ENCODE measurements at places on chromosomes 3 and 15.
A peak's percentile ranks its signal among the peaks of the same experiment; 100 is the strongest.

- DNase-seq: peak; percentile 45
These were observed 634 bp downstream of the MINDY2 start for GRCh38 chr15:58771621-58772250.

DNA sequence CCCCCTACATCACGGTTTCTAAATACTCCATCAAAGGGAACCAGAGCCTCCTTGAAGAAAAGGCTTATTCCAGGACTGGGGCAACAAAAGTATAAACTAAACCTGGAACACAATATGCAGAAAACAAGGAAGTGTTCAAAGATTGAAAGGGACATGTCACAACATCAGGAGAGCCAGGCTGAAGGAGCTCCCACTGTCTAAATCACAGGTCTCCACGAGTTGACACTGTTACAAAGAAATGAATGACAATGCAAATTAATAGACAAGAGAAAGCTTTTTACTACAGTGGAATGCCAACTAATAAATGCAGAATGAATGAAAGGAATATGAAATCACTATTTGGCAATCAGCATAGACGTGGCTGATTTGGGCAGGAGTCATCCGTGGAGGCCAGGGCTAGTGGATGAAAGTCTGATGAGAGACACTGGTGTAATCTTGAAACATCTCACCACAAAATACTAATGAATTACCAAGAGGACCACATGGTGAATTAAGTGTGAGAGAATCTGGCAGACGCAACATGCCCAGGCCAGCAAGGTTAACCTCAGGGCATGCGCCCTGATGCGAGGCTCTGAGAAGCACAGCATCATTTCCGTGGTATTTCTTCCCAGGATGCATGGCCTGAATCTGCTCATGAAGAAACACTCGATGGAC lies 123.8 kb upstream of the TJP1 start:
- no peak for DNase-seq

DNA sequence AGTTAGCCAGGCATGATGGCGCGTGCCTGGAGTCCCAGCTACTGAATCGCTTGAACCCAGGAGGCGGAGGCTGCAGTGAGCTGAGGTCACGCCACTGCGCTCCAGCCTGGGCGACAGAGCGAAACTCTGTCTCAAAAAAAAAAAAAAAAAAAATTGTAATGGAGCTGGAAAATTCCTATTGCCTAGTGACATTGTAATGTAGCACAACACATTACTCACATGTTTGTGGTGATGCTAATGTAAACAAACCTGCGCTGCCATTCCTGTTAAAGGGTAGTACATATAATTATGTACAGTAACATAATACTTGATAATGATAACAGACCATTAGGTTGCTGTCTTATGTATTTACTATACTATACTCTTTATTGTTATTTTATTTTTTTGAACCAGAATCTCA lies 39.1 kb downstream of the KNL1 start:
- no peak for DNase-seq

DNA sequence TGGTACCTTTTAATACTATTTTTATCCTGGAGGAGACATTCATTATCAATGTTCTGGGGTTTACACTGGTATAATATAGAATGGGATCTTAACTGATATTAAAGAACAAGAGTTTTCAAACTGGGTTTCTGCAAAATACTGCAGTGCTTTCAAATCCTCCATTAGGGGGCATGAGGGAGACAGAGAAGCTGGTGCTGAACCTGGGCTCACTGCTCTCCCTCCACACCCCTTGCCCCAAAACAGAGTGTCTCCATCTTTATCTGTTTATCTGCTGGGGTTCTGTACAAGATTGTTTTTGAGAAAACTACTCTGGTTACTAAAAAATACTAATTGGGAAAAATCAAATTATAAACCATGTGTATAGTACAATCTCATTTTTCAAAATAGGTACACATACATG lies 41.7 kb downstream of the CADPS start:
- DNase-seq: no peak

- no peak for DNase-seq
These were observed 52.8 kb downstream of the TMEM212 start for GRCh38 chr3:171895900-171896299.

- no peak for DNase-seq
These were observed 108.2 kb downstream of the TBL1XR1 start for GRCh38 chr3:177089110-177089509.

- DNase-seq: no peak
These were observed 286.8 kb upstream of the TRIM42 start for GRCh38 chr3:140391061-140391460.

DNA sequence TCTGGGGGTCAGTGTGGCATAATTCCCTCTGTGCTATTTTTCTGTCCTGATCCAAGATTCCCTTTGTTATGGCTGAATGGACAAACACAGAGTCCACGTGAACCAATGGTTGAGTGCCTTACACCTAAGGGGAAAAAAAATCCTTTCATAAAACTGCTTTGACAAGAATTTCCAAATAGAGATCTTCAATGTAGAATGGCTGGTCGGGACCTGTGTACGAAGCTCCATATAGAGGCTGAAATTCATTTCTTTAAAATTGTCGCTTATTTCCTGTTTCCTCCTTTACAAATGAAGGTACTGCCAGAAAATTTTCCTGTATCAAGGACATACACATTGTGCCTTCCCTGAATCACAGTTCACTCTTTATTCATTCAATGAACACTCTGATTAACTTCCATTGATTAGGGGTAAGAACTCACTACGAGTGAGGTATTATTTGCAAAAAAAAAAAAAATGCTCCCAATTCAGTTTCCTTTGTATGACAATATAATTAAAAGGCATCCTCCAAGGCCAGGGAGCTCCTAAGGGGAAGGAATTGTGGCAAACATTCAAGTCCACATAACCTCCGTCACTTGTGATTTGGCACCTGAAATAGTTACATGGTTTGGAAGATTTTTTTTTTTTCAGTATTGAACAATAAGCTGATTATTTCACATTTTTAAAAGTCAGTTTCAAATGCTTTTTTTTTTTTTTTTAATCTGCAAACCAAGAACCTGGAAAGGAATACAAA lies 293.8 kb downstream of the MEX3B start:
- no peak for DNase-seq

DNA sequence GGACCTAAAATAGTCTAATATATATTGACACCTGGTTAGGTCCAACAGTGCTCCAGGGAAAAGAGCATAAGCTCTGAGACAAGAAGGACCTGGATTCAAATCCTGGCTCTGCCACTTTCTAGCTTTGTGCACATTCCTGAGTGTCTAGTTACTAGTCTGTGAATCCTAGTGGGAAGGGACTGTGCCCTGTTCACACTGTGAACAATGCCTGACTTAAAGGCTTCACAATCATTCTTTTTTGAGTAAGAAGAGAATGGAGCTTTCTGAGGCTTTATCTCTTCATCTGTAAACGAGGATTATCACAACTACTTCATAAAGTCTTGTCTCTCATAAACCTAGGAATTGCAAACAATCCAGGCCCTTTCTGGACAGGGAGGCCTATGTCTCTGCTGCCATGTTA lies 235.9 kb downstream of the SOX2 start:
- no peak for DNase-seq

- no peak for DNase-seq
These were observed 36.1 kb upstream of the LIMD1 start for GRCh38 chr3:45558431-45558830.

DNA sequence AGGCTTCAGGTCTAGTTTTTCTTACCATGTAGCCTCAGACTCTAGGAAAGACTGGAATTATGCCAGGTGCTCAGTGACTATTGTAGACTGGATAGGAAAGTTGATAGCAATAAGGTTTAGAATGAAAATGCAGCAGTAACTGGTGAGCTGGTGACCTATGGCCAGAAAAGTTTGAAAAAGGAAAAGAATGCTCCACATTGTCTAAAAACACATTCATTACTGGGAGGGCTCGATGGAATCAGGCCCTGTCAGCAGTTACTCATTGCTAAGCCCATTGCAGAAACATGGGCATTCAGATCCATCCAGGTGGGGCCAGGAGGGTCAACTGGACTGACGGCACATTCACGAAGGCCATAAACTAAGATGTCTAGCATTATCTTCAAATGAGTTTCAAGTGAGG lies 8.7 kb upstream of the MBNL1 start:
- DNase-seq: no peak

GRCh38 chr3:31053299-31053698 lies 158.8 kb upstream of the GADL1 start:
- no peak for DNase-seq

GRCh38 chr3:81242871-81243270 lies 518.6 kb downstream of the GBE1 start:
- no peak for DNase-seq

- no peak for DNase-seq
These were observed 3.9 kb upstream of the FSIP1 start for GRCh38 chr15:39786447-39787056.

DNA sequence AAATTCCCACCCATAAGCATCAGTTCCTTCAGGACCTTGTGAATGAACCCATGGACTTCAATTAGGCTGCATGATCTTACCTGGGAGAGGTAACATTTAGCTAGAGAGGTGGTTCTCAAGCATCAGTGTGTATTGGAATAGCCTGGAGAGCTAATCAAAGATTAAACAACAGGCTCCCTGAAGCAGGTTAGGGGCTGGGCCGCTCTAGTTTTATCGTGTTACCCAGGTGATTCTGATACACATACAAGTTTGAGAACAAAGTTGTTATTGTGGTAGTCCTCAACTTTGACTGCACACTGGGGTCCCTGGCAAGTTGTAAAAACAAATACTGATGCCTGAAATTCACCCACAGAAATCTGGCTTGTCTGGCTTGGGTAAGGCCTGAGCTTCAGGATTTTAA lies 31.2 kb downstream of the MYH15 start:
- DNase-seq: no peak

- DNase-seq: no peak
These were observed 170.3 kb downstream of the SUCLG2 start for GRCh38 chr3:67484085-67484484.

- no peak for DNase-seq
These were observed 15.9 kb upstream of the ACAD9 start for GRCh38 chr3:128863560-128863959.

- no peak for DNase-seq
These were observed 5.2 kb upstream of the FURIN start for GRCh38 chr15:90862964-90863778.

GRCh38 chr3:46386205-46386604 lies 15.5 kb downstream of the CCR5 start:
- DNase-seq: no peak

GRCh38 chr3:179921500-179921899 lies 115.2 kb downstream of the PEX5L start:
- DNase-seq: no peak

- peak; percentile 70 for DNase-seq
These were observed 3.0 kb upstream of the TLE3 start for GRCh38 chr15:70100474-70101341.

DNA sequence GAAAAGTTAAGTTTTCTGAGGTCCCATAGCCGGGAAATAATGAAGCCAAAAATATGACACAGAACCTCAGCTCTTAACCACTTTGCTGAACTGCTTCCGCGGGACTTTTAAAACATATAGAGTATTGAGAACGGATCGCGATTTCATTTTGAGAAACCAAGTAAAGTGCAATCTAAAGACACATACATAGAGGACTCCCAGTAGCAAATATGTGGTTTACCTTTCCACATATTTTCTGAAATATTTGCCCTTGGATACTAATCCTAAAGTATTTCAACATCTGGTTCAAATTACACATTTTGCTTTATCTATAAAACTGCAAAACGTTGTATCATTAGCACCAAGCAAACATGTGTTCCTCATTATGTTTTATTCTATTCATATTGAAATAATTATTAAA lies 776.5 kb downstream of the ROBO2 start:
- DNase-seq: no peak

GRCh38 chr3:110646496-110646895 lies 425.1 kb upstream of the NECTIN3 start:
- DNase-seq: no peak

DNA sequence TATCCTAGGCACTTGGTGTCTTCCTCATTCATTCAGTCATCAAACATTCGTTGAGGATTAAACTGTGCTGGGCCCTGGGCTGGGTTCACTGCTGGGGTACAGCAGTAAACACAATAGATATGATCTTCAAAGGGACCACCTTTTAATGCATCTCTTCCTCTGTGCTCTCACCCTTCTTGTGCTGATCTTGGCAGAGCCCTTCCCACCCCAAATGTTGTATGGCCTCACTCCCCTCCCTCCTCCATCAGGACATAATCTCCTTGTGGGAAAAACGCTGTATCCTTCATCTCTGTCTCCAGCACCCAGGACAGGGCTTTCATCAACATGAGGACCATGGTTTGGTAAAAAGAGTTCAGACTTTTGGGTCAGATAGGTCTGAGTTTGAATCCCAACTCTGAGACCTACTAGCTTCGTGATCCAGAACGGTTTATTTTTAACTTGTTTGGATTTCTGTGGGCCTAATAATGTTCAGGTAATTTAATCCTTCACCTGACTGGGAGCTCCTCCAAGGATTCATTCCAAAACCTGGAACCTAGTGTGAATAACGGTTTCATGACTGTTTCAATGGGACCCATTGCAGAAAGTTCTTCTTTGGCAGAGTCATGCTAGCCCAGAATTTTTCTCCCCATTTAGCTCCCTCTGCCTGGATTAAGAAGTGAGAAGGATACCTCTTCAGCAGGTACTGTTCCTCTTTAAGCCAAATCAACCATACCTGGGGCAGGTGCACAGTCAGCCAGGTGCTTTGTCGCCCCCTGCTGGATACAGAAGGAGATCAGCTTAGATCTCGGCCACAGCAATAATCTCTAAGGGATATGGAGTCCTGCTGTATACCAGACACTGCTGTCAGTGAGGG lies 5.2 kb upstream of the WNT7A start:
- peak; percentile 13 for DNase-seq

DNA sequence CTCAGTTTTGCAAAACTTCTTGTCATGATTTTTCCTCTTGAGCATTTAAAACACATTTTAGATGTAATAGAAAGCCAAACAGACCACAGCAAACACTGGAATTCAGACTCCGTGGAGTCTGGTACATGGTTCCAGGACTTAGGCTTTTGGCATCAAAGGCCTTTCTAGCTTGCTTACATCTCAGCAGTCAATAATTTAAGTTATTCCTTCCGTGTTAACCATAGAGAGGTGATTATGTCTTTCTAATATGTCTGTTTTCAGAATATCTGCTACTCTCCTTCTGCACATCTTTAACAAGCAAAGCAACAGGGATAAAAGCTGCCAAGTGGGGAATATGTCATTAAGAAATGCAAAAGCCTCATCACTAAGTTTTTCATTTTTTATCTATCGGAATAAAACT lies 171.7 kb upstream of the CRBN start:
- no peak for DNase-seq

DNA sequence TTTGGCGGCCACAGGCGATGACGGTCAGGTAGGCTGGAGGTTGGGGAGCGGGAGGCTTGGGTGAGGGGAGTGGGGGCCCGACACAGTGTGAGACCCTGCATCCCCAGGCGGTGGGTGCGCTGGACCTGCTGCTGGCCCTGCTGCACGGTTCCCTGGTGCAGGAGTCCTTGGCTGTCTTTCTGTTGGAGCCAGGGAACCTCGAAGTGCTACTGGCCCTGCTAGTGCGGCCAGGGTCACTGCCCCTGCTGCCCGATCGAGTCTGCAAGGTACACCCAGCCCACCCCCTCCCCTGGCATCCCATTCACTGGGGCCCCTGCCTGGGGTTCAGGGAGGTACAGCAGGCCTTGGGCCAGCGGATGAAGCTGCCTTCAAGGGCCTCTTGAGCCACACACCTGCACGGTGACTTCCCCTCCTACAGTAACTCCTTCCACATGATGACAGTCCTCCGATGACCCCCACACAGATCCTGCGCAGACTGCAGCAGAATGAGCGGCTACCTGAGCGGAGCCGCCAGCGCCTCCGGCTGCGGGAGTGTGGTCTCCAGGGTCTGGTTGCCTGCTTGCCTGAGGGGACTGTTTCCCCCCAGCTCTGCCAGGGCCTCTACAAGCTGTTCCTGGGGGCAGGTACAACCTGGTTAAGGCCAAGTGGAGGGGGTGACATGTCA lies 19.5 kb downstream of the NBEAL2 start:
- DNase-seq: no peak

- DNase-seq: no peak
These were observed 65.7 kb upstream of the CMTM7 start for GRCh38 chr3:32325927-32326326.

All from femur (tissue), 1 donor.